ENCODE measurements at places on chromosomes 12 and 14. TPM values are rescaled to one million over a fixed set of nuclear protein-coding genes. Genes with fewer than 3 reads are reported as not detected.

The GLS2 gene
- total RNA-seq: 251 TPM

The PGF gene
- total RNA-seq: 2.8 TPM

The PPM1H gene
- total RNA-seq: 8.0 TPM

The FOXM1 gene
- 0.86 TPM for total RNA-seq

The IFNG-AS1 gene
- total RNA-seq: not detected

All from left lobe of liver (tissue), 2 donors.